Hematopoietic multipotent progenitor cell treated with erythropoietin and hydrocortisone succinate and interleukin-3 and kit ligand, for 4 days (in vitro differentiated cells): ENCODE measurements at places on chromosomes 13 and 19.

GRCh38 chr13:112653071-112653470 lies 36.8 kb upstream of the ATP11A start:
- DNase-seq: no peak

DNA sequence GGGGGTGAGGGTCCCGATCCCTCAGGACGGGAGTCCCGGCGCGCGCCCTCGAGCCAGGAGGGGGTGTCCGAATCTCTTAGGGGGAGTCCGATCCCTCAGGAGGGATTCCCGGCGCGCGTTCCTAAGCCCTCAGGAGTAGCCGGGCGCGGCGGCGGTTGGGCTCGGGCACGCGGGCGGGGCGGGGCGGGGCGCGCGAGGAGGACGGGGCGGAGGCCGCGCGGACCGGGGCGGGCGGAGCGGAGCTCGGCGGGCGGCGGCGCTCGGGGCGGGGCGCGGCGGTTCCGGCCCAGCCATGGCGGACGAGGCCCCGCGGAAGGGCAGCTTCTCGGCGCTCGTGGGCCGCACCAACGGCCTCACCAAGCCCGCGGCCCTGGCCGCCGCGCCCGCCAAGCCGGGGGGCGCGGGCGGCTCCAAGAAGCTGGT lies at the start of gene CUL4A:
TSS of gene CUL4A (plus strand) at position 278 of the 423 bp plus-strand sequence. CDS start at position 293, 15 bp downstream.
- DNase-seq: peak; percentile 90

GRCh38 chr13:39599842-39600241 lies 3.2 kb downstream of the LHFPL6 start:
- DNase-seq: no peak

DNA sequence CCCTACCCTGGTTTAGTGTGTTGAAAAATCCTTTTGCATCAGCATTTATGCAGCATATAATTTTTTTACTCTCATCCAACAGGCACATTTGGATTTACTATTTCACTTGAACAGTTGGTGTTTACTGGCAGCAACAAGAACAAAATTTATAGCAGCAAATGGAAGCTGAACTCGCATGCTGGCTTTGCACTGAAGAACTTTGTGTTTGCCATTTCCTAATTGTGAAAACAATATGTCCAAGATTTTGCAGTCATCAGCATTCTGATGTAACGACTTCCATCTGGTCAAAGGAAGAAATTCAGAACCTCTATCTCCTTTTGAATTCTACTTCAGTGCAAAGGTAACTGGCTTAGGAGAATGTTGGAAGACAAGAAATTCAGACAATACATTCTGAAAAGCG lies 131.0 kb downstream of the DLEU7 start:
- DNase-seq: no peak

- DNase-seq: no peak
Measured at GRCh38 chr13:99514801-99515200, 13.5 kb downstream of the TM9SF2 start.
